NCI-H187 treated with DMSO at 0.1 percent for 48 hours (cell line): ENCODE measurements at places on chromosomes 1 and 21.

DNA sequence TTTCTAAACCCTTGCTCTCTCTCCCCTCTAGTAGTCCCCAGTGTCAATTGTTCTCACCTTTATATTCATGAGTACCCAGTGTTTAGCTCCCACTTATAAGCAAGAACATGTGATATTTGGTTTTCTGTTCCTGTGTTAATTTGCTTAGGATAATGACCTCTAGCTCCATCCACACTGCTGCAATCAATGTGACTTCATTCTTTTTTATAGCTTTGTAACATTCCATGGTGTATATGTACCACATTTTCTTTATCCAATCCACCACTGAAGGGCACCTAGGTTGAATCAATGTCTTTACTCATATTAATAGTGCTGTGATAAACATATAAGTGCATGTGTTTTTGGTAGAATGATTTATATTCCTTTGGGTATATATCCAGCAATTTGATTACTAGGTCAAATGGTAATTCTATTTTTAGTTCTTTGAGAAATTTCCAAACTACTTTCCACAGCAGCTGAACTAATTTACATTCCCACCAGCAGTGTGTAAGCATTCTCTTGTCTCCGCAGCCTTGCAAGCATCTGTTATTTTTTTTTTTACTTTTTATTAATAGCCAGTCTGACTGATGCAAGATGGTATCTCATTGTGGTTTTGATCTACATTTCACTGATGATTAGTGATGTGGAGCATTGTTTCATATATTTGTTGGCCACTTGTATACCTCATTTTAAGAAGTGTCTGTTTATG lies 277.8 kb downstream of the LTN1 start:
- no peak for DNase-seq

GRCh38 chr1:44801491-44802305 lies 1.5 kb downstream of the PLK3 start:
- no peak for DNase-seq

DNA sequence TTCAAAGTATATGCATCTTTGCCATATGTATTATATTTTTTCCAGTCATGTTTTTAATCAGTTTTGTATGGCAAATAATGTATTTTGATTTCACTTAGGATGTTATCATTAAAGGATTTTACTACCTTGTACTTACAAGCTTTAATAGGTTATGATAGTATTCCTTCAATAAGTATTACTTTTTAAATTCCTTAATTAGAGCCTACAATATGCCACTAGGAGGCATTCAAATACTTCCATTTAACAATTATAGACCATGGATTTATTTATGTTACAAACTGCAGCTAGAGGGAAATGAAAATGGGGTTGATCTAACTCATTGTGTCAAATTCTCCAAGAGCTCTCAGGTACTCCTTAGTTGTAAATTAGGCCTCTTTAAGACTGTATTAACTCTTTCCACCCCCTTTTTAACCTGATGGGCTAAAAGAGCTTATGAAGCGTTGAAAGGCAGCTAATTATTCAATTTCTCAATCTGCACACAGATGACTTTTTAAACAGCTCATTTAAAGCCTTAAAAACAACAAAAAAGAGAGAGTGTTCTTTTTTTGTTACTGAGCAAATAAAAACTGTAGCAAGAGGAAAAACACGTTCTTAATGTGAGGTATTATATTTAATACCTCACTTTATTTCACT lies 156.2 kb downstream of the DENND1B start:
- no peak for DNase-seq

GRCh38 chr1:223727541-223727940 lies 15.2 kb downstream of the CAPN2 start:
- no peak for DNase-seq

GRCh38 chr1:23100074-23100748 lies 68.4 kb downstream of the LUZP1 start:
- DNase-seq = no peak

DNA sequence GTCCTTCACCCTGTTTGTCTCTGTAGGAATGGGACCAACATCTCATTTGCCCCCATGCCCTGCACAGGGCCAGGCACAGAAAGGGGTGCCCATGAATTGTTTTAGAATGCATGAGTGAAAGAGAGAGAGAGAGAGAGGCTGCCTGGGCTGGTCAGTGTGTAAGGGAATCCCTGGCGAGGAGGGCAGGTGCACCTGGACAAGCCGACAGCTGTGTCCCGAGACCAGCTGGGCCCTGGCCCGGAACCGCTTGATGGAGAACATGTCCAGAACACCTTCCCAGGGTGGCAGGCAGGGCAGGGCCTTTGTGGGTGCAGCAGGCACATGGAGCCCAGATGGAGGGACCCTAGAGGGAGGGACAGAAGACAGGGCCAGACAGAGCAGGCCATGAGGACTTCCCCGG lies 22.7 kb downstream of the SPOCD1 start:
- DNase-seq = no peak

DNA sequence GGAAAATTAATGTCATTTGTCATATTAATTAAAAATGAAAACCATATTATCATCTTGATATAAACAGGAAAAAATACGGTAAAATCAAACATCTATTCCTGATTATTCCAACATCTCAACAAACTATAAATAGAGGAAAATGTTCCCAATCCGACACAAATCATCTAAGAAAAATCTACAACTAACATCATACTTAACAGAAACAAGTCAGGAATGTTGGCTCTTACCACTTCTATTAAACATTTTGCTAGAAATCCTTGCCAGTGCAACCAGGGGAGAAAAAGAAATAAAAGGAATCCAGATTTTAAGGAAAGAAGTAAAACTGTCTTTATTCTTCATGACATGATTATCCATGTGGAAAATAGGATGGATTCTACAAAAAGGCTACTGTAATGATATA lies 77.0 kb upstream of the IRF2BP2 start:
- DNase-seq = no peak
